ENCODE measurements at places on chromosomes 12 and 14.

DNA sequence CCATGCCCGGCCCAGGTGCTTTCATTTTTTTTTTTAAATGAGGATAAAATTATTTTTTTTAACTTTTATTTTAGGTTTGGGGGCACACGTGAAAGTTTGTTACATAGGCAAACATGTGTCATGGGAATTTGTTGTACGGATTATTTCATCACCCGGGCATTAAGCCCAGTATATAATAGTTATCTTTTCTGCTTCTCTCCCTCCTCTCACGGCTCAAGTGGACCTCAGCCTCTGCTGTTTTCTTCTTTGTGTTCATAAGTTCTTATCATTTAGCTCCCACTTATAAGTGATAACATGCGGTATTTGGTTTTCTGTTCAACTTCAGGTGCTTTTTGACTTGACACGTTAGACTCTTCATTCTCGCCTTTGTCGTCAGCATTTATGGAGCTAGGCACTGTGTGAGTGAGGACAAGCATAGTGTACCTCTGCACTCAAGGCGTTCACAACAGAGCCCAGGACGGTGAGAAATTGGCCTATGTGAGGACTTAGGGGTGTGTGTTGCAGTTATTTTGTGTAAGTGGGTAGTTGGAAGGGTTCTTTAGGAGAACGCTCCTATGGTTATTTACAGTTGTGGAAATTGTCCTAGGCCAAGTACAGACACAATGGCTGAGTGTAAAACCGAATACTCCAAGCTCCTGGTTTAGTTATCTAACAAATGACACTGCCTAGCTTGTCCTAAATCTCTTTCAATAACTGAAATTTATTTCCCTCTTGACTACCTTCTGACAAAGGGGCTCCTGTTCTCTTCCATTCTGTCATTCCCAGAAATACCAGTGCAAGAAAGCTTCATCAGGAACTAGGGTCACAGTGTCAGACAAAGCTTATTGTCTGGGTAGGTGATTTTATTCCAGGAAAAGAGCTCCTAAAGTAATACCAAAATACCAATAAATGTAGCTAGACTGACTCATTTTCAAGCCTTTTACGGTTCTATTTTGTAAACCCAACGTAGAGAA, 200.5 kb upstream of the PRICKLE1 start:
- no peak for DNase-seq

GRCh38 chr12:47302111-47302671, 222.4 kb upstream of the AMIGO2 start:
- no peak for DNase-seq

GRCh38 chr14:104378698-104379113, 200.9 kb upstream of the C14orf180 start:
- no peak for DNase-seq

- DNase-seq: no peak
Observed at GRCh38 chr14:70721542-70721941, 79.8 kb downstream of the TTC9 start.

- no peak for DNase-seq
Observed at GRCh38 chr14:103086771-103087342, 2.8 kb downstream of the LBHD2 start.

- DNase-seq: no peak
Observed at GRCh38 chr12:33703221-33703620, 263.6 kb upstream of the SYT10 start.

DNA sequence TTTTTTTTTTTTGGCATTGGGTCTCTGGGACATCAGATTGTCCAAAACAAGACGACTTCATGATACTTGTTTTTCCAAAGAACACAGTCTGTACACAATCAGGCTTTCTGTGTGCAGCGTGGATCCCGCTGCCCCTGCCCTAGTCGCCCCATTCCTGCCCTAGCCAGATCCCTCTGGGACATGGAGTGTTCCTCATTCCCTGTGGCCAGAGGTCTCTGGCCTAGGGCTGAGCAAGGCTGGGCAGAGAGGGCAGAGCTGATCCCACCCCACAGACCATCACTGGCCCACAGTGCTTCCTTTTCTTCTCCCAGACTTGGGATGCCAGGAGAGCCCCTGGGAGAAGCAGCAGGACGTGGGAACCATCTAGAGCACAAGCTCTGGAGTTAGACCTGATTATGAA, 20.9 kb upstream of the EIF2B2 start:
- DNase-seq: no peak

DNA sequence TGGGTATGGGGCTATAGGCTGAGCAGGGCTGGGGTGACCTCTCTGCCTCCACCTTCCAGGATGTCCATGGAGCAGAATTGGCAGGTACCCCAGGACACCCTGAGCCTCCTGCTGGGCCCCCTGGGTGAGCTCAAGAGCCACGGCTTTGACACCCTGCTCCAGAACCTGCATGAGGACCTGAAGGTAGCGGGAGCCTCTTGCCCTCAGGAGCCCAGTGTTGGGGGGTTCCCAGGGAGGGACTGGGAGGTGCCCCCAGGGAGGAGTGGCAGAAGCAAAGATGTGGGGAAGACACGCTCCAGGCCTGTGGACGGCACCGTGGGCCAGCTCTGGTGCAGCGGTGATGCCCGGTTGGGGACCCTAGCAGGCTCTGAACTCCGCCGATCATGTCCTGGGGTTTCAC, 8.3 kb downstream of the TNFAIP2 start:
- no peak for DNase-seq

DNA sequence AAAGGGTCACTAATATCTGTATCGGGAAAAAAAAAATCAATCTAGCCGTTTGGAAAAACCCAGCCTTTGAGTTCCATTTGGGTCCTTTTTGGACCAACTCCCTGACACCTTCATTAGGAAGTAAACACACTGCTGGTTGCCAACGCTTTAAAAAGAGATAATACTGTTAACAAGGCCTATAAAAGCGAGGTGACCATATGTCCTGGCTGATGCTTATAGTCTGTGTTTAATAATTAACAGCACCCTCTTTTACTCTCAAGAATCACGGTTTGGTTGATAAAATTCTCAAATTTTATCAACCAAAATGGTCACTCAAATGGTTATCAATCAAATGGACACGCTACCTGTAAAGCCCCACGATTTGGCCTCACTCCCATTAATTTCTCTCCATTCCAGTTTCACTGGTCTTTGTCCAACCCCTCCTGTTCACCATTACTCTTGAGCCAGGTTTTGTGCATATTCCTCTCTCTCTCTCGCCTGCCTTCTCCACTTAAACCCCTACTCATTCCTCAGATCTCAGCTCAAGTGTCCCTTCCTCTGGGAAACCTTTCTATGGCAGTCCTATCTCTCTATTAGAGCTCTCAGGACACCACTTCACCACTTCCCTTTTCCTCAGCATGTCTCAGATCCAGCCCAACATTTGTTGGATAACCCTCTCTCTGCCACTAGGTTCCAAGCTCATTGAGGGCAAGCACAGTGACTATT, 9.5 kb downstream of the BTG1 start:
- DNase-seq: no peak

Measured in stimulated activated CD4-positive, alpha-beta T cell treated with anti-CD3 and anti-CD28 coated beads, TNF-alpha, amount 100 ng/mL, for 24 hours (primary cell).